Hepatocyte (in vitro differentiated cells): ENCODE measurements at places on chromosomes 7 and 10. TPM values are rescaled to one million over a fixed set of nuclear protein-coding genes. Genes with fewer than 3 reads are reported as not detected.

Gene TMEM120A
- total RNA-seq = 40.6 and 50.7 TPM in 2 replicates

Gene FXYD4
- total RNA-seq = 0.80 TPM in 1 of 2 replicates, not detected in the other

Gene ATXN7L1
- 8.5 and 9.3 TPM in 2 replicates for total RNA-seq

DNA sequence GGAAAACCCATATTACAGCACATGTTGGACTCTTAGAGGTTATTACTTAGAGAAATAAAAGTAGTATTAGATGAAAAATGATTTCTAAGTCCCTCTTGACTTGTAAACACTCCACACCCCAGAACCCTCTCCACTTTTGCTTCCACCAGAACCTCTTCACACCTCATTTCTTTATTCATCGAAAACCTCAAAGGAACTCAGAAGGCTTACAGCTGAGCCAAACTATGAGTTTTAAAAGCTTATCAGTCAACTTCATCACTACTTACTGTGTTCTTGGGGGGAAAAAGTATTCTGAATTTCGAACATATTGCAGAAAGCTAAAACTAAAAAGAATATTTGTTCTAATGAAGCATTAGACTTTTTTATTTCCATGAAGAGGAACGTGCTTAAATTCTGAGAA is 547.8 kb upstream of the STEAP1 start:
- H3K36me3 ChIP-seq = no peaks in the 10 kb centered on the region
- H3K27ac ChIP-seq = no peak overlapping the region
- DNase-seq = no peak
- H3K4me3 ChIP-seq = no peak overlapping the region
- H3K27me3 ChIP-seq = no peaks in the 10 kb centered on the region

DNA sequence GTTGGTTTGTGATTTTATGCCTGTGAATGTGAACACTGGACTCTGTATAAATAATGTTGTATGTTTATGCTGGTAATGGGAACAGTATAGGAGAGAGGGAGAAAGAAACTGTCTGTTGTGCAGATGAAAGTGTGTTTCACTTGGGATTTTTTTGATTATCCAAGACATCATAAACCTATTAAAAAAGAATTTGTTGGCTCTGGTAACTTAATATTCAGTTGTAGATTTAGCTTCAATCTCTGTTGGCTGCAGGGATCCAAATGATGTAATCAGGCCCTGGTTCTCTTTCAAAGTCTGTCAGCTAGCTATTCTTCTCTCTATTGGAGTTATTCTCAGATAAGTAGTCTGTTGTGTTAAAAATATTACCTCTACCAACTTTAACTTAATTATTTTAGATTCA is 168.8 kb upstream of the RHOBTB1 start:
- no peak overlapping the region for H3K4me3 ChIP-seq
- H3K36me3 ChIP-seq = no peaks in the 10 kb centered on the region
- peaks cover 9% of the 10 kb centered on the region for H3K4me1 ChIP-seq
- no peak overlapping the region for H3K27ac ChIP-seq
- no peak for DNase-seq

DNA sequence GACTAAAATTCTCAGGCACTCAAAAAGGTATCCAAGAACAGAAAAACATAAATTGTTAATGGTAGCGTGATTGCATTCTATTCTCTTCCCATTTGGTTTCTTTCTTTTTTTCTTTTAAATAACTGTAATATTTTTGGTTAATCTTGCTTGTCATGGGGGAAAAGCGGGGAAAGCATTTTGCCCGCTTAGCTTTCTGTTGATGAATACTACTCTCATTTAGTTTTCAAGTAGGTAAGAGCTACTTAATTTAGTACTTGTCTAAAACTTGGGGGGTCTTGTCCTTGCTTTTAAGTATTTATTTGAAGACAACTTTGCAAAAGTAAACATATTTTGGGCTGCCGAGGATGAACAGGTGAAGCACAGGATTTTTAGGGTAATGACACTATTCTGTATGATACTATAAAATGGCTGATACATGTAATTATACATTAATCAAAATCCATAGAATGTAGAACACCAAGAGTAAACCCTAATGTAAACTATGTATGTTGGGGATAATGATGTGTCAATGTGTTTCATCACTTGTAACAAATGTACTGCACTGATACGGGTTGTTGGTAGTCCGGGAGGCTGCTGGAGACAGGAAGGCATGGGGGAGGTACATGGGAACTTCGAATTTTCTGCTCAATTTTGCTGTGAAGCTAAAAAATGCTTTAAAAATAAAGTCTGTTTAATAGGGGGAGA is 1.7 kb downstream of the TES start:
- no peaks in the 10 kb centered on the region for H3K36me3 ChIP-seq
- DNase-seq = no peak
- no peaks in the 10 kb centered on the region for H3K27me3 ChIP-seq
- H3K27ac ChIP-seq = peak overlapping the region; percentile 98
- H3K4me3 ChIP-seq = peak overlapping the region; percentile 78

DNA sequence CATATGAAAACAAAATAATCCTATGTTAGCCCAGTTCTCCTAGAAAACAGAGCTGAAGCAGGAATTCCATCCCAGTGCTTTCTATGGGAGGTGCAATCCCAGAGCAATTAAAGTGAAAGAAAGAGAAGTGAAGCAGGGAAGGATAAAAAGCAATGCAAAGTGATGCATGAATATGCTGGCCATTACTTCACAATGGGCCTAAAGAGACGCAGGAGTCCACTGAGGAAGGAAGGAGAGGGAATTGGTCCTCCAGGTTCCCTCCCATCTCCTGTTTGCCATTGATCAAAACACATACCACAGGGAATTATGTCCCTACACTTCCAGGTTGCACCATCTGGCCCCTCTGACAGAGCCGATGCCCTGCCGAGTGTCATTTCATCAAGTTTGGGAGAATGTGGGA is 392.2 kb upstream of the NFE2L3 start:
- no peaks in the 10 kb centered on the region for H3K36me3 ChIP-seq
- no peaks in the 10 kb centered on the region for H3K27me3 ChIP-seq
- DNase-seq = no peak
- no peaks in the 10 kb centered on the region for H3K4me1 ChIP-seq

DNA sequence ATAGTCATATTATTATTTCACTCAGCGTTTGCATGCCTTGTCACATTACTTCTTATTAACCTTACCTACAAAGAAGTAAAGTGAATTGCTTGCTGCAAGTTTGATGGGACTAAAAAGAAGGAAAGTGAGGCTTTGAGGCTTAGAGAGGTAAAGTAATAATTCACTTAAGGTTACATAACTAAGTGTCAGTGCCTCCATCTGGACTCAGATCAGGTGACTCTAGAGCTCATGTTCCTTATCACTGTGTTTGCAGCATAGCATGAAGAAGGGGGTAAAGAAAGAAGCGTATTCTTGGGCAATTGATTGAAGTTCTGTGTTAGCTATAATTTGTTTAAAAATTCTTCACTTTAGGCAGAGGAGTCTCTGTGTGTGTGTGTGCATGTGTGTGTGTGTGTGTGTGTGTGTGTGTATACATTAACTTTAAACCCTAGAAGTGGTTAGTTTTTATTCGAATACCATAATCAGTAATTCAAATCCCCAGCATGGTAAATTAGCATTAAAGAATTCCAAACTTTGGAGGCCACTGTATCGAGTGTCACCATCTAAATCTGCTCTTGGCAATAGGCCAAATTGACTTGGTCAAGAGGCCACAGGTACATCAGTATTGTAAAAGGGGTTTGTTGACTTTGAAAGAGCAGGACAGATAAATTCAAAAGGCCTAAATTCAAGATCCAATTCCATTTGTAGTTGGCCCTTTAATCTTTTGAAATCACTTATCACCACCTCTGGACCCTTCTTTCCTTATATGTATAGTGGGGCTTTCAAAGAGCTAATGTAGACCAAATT is 2.2 kb upstream of the PON3 start:
- H3K27ac ChIP-seq = no peak overlapping the region
- H3K4me3 ChIP-seq = no peak overlapping the region
- peak; percentile 22 for DNase-seq

- no peaks in the 10 kb centered on the region for H3K27me3 ChIP-seq
- H3K4me1 ChIP-seq = peaks cover 4% of the 10 kb centered on the region
- H3K4me3 ChIP-seq = no peak overlapping the region
- H3K27ac ChIP-seq = no peak overlapping the region
Observed at GRCh38 chr10:63758080-63758479, 236.9 kb downstream of the REEP3 start.

DNA sequence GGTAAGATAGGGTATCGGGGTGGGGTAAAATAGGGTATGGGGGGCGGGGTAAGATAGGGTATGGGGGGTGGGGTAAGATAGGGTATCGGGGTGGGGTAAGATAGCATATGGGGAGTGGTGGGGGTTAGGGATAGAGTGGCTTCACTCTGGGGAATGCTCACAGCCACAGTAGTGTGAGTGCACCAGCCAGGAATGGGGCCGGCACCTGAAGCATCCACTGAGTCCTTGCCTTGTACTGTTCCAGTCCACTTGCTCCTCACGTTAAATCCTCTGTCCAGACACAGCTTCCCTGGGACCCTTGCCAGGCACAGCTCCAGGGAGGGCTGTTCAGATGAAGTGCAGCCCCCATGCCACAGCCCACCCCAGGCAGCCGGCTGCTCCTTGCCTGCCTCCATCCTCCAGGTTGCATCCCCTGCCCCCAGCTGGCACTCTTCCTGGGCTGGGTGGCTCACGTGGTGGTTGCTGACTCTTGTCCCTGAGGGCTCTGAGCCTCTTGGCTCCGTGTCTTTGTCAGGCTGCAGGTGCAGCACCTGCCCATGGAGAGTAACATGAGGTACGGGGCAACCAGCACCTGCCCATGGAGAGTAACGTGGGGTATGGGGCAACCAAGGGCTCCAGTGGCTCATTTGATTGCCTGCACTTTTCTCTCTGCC is 268.4 kb downstream of the TCERG1L start:
- peaks cover 8% of the 10 kb centered on the region for H3K27me3 ChIP-seq

DNA sequence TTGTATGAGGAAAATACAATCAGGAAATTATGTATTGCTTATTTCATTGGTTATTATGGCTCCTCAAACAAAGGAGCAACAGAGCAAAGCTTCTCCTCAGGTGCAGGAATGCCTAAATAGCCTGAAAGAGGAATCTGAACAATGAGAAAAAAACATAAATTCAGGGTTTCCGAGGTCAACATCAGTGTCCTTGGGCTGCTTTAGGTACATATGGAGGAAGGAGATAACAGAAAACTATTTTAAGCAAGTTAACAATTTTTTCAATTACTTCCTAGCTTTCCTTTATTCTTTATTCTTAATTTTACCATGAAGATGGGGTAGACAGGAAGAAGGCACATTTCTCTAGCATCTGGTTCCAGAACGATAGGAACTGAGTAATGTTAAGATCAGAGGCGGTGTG is 14.0 kb downstream of the SLC16A9 start:
- DNase-seq = no peak
- H3K27ac ChIP-seq = no peak overlapping the region
- H3K36me3 ChIP-seq = no peaks in the 10 kb centered on the region
- no peak overlapping the region for H3K4me3 ChIP-seq
- H3K4me1 ChIP-seq = no peaks in the 10 kb centered on the region
- no peaks in the 10 kb centered on the region for H3K27me3 ChIP-seq

- H3K4me3 ChIP-seq = no peak overlapping the region
- H3K36me3 ChIP-seq = no peaks in the 10 kb centered on the region
- H3K27me3 ChIP-seq = no peaks in the 10 kb centered on the region
- H3K27ac ChIP-seq = no peak overlapping the region
Observed at GRCh38 chr7:158025686-158026600, 561.7 kb downstream of the PTPRN2 start.

GRCh38 chr10:4081685-4082111 is 296.7 kb upstream of the KLF6 start:
- no peaks in the 10 kb centered on the region for H3K36me3 ChIP-seq
- no peak overlapping the region for H3K4me3 ChIP-seq
- H3K27ac ChIP-seq = peak overlapping the region; percentile 32
- peaks cover 7% of the 10 kb centered on the region for H3K4me1 ChIP-seq

DNA sequence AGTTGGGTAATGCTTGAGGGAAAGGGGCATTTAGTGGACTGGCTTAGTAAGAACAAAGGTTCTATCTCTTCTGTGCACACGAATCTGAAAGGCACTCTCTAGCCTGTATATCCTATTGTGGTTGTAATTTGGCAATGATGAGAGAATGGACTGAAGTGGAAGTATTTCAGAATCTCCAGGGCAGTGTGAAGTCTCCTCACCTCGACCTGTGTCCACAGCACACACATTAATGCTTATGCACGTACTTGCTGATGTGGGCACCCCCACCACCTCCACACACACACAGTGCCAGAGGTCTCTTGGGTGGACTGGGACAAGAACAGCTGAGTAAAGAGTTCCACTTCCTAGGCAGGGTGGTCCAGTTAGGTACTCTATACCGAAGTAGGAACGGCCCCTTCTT is 6.9 kb downstream of the SMC3 start:
- DNase-seq = no peak
- no peak overlapping the region for H3K4me3 ChIP-seq
- H3K27ac ChIP-seq = no peak overlapping the region
- H3K36me3 ChIP-seq = no peaks in the 10 kb centered on the region
- no peaks in the 10 kb centered on the region for H3K27me3 ChIP-seq

GRCh38 chr10:117427356-117427755 is 52.1 kb upstream of the PDZD8 start:
- H3K27ac ChIP-seq = no peak overlapping the region
- H3K27me3 ChIP-seq = no peaks in the 10 kb centered on the region
- no peak for DNase-seq

DNA sequence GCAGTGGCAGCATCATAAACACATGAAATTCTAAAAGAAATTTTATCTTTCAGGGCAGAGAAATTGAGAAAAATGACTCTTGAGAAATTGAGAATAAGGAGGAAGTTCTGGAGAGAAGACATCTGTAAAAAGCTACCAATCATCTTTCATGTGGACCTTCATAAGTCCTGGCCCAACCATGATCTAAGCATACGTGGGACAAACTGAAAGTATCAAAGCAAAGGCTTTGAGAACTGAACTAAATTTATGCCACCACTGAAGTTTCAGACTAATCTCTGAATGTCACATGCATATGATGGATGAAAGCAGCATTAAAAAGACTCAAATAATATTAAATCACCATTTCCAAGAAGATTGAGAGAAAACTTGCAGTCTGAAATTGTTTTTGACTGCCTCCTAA is 1502.8 kb upstream of the LRRTM3 start:
- no peaks in the 10 kb centered on the region for H3K36me3 ChIP-seq
- no peak overlapping the region for H3K4me3 ChIP-seq
- DNase-seq = no peak
- no peaks in the 10 kb centered on the region for H3K27me3 ChIP-seq
- no peak overlapping the region for H3K27ac ChIP-seq
- H3K4me1 ChIP-seq = no peaks in the 10 kb centered on the region

- no peak overlapping the region for H3K4me3 ChIP-seq
- no peak for DNase-seq
- H3K27me3 ChIP-seq = no peaks in the 10 kb centered on the region
- H3K4me1 ChIP-seq = no peaks in the 10 kb centered on the region
- no peaks in the 10 kb centered on the region for H3K36me3 ChIP-seq
Observed at GRCh38 chr10:7168414-7168813, 242.4 kb downstream of the SFMBT2 start.

DNA sequence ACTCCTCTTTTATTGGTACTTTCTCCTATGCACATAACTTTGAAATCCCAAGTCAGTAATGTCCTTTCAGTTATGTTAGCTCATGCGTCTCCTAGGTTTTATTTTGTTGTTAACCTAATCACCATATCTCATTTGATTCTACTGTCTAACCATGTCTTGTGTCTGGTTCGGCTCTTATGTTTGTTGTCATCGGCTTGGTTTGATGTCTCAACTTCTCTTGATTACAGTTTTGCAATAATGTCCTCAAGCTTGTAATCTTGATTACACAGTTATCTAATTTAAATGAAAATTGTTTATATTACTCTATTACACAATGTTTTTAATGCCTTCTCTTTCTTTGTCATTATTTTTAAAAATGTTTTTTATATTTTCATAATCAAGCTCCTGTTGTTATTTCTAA is 35.9 kb upstream of the SEMA3A start:
- no peak for DNase-seq
- H3K4me3 ChIP-seq = no peak overlapping the region
- no peaks in the 10 kb centered on the region for H3K4me1 ChIP-seq
- H3K27me3 ChIP-seq = no peaks in the 10 kb centered on the region
- no peaks in the 10 kb centered on the region for H3K36me3 ChIP-seq
- no peak overlapping the region for H3K27ac ChIP-seq
